Activated CD4-positive, alpha-beta memory T cell treated with anti-CD3 and anti-CD28 coated beads for 36 hours (primary cell): ENCODE measurements at places on chromosomes 2 and 18. TPM values are rescaled to one million over a fixed set of nuclear protein-coding genes. Genes with fewer than 3 reads are reported as not detected.

FOXI3 gene
- total RNA-seq: not detected

CHST10 gene
- total RNA-seq: 4.7 TPM

GKN2 gene
- total RNA-seq: not detected

BABAM2 gene
- total RNA-seq: 72.3 TPM

KIAA2012 gene
- not detected for total RNA-seq

GRCh38 chr18:44750774-44751173 is 70.1 kb downstream of the SETBP1 start:
- no peak for DNase-seq

DNA sequence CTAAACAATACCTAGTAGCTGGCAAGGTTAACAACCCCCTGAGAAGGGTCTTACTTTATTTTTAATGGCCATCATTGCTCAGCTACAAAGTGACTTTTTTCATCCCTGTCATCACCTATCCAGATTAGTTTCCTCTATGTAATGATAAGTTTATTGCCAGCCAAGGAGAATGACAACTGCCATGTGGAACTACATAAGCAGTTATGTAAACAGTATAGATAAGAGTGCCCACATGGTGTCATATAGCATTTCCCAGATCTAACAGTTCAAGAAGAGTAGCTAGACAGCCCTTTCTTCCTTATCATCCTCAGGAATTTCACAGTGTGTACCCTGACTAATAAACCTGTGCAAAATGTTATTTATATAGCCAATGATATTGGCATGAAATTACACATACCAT is 240.2 kb upstream of the PIK3C3 start:
- DNase-seq: no peak

GRCh38 chr18:9055185-9055584 is 47.3 kb upstream of the NDUFV2 start:
- no peak for DNase-seq

GRCh38 chr18:8813611-8814010 is 108.3 kb downstream of the MTCL1 start:
- no peak for DNase-seq

- DNase-seq: no peak
These were observed 107.7 kb upstream of the MGAT5 start for GRCh38 chr2:134146161-134146560.

DNA sequence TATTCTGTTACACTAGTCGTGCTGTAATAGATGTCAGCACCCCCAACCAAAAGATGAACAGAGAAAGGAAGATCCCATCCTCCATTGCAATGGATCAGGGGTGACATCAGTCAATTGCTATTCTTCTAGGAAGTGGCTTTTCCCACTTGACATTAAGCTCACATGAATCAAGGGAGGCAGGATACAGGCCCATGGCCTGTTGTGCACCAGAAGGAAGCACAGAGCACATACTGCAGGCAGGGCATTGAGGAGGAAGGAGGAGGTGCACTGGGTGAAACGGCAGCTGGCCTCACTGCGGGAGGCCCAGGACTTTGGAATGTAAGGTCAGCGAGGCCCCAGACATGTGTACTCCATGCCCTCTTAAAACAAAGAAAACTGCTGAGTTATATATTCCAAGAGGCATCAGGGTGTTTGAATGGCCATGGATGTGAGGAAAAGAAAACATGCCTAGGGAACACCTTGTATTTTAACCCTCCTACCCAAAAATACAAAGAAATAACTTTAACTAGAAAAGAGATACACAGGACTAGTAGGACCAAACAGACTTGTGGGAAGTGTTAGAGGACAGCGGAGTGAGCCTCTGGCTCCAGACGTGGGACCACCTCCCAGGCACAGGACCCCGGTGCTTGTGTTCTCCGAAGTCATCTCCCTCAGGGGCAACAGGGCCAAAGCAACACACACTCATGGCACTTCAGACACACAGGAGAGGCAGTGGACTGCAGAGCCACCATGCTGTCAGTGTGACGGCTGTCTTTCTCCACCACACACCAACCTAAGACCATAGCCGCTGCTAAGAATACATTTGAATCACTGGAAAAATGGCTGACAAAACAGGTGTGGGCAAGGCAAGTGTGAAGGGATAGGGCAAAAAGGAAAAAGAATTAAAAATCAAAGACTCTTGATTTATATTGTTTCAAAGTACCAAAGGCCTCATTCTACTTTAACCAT is 51.4 kb upstream of the RIOK3 start:
- DNase-seq: no peak

DNA sequence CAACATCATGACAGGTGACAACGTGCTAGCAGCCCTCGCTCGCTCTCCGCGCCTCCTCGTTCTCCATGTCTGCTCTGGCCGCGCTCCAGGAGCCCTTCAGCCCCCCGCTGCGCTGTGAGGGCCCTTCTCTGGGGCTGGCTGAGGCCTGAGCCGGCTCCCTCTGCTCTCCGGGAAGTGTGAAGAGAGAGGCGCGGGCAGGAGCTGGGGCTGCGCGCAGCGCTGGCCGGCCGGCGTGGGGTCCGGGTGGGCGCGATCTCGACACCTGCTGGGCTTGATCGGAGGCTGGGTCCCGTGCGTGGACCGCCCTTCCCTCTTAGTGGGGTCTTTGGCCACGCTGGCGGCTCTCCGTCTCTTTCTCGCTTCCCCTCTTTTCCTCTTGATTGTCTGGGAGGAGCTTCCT is 195.5 kb downstream of the ANKRD30BL start:
- no peak for DNase-seq

- DNase-seq: no peak
These were observed 127.4 kb upstream of the AQP4 start for GRCh38 chr18:26992926-26993325.
